ENCODE measurements at places on chromosomes 11 and 22. TPM values are rescaled to one million over a fixed set of nuclear protein-coding genes. Genes with fewer than 3 reads are reported as not detected.

MUC5AC gene
- under 0.01 TPM for total RNA-seq

DNA sequence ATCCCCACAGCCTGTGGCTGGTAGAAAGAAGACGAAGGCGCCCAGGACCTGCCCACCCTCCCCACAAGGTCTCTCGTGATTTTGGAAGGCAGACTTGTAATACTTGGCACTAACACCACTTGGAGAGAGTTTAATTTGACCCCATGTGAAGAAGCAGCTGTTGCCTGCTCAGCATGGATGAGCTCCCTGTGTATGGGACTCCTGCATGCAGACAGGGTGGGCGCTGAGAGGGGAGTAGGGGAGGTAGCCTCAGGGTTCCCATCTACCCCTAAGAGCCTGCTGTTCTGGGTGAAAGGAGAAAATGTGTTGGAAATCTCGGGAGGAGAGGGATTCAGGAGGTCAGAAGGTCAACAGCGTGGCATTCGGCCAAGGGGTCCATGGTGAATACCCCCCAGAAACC, 625.9 kb downstream of the TBC1D22A start:
- peaks cover 42% of the 10 kb centered on the region for H3K27me3 ChIP-seq
- no peak overlapping the region for H3K4me3 ChIP-seq
- H3K4me1 ChIP-seq = no peaks in the 10 kb centered on the region
- no peak overlapping the region for H3K27ac ChIP-seq
- no peak for DNase-seq

DNA sequence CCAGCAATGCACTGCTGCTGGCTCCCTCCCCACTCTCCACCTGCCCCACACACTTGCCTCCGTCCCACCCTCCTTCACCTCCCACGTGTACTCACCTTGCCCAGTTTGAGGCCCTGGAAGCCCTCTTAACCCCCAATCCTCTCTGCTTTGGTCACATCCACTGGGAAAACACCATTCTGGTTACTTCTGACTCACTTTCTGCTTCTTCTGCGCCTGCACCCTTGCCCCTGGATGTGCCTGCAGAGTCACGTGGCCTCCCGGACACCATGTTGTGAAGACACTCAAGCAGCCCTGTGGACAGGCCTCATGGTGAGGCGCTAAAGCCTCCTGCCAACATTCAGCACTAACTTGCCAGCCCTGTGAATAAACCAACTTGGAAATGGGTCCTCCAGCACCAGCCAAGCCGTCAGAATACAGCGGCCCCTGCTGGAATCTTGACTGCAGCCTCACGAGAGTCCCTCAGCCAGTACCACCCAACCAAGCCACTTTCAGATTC, 2.6 kb upstream of the NAALADL1 start:
- no peak for DNase-seq
- H3K27ac ChIP-seq = no peak overlapping the region
- no peaks in the 10 kb centered on the region for H3K4me1 ChIP-seq

- H3K27ac ChIP-seq = no peak overlapping the region
- H3K36me3 ChIP-seq = peaks cover 71% of the 10 kb centered on the region
- H3K4me1 ChIP-seq = peaks cover 36% of the 10 kb centered on the region
- no peak overlapping the region for H3K4me3 ChIP-seq
- no peaks in the 10 kb centered on the region for H3K27me3 ChIP-seq
Measured at GRCh38 chr11:68583041-68583446, 101.3 kb upstream of the GAL start.

AQP11 gene
- 0.19 TPM for total RNA-seq

GRCh38 chr11:19868281-19868821, 155.7 kb downstream of the NAV2 start:
- H3K27ac ChIP-seq = peak overlapping the region; percentile 79
- H3K36me3 ChIP-seq = no peaks in the 10 kb centered on the region
- no peak overlapping the region for H3K4me3 ChIP-seq
- H3K27me3 ChIP-seq = no peaks in the 10 kb centered on the region

- H3K4me1 ChIP-seq = peaks cover 43% of the 10 kb centered on the region
- H3K27ac ChIP-seq = no peak overlapping the region
- H3K27me3 ChIP-seq = no peaks in the 10 kb centered on the region
- no peak overlapping the region for H3K4me3 ChIP-seq
Measured at GRCh38 chr11:86196913-86197312, 47.6 kb upstream of the EED start.

DNA sequence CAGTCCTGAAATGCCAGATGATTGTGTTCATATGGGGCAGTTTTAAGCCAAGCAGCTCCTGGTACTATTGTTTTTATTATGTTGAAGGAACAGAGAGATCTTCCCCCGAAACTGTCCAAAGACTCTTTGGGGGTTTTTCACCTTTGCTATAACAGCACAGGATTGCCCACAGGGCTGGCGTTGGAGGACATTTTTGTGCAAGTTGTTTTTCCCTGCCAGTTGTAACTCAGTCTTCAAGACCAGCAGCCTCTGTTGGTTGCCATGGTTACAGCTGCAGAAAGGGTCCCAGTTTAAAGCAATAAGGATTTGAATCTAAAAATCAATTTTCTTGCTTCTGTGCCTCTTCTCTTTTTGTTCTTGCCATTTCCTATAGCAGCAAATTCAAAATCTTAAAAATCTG, 45.4 kb upstream of the YWHAH start:
- H3K4me1 ChIP-seq = no peaks in the 10 kb centered on the region
- DNase-seq = no peak
- no peak overlapping the region for H3K27ac ChIP-seq
- no peak overlapping the region for H3K4me3 ChIP-seq
- H3K36me3 ChIP-seq = peaks cover 40% of the 10 kb centered on the region
- H3K27me3 ChIP-seq = no peaks in the 10 kb centered on the region
